Left forelimb (tissue), 1 donor: ENCODE measurements at places on chromosomes 2 and 18.

GRCh38 chr18:78912844-78913243 lies 66.8 kb upstream of the SALL3 start:
- peak; percentile 60 for DNase-seq

DNA sequence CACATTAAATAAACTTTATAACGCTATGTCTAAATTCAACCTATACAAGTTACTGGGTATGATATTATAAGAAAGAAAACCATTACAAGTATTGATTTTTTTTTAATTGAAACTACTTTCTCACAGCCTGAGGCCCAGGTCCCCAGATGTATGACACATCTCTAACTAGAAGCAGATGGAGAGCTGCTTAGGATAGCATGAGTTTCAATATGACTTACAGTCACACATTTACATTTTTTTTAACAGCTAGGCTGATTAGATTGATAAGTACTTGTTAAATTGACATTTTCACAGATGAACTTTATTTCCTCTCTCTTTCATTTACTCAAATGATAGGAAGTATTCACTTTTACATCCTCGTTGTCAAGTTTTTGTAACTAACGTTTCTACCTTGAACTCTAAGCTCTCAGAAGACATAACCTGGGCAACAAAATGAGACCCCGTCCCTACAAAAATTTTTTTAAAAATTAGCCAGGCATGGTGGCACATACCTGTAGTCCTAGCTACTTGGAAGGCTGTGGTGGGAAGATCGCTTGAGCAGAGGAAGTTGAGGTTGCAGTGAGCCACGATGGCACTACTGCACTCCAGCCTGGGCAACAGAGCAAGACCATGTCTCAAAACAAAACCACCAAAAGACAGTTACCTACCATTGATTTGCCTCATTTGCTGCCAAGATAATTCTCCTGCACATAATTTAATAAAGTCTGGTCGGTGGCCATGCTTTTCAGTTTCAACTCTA lies 52.4 kb downstream of the STK39 start:
- DNase-seq = no peak

DNA sequence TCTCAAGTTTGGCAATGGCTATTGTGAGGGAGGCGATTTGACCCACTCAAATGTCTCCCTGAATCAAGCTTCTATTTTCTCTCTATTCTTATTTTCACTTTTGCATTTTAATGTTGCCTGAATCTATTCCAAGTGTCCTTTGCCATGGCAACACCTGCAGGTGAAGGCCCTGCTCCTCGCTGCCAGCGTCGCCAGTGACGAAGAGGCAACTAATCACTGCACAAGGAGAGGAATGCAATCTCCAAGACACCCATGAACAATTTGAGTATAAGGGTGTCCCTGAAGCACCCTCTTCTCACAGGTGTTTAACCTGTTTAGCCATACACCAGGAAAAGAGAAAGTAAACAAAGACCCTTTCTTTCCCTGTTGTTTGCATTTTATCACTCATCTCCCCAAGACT lies 165.6 kb upstream of the VRK2 start:
- DNase-seq = no peak

GRCh38 chr2:28754321-28754720 lies 2.7 kb downstream of the PPP1CB start:
- DNase-seq = no peak

DNA sequence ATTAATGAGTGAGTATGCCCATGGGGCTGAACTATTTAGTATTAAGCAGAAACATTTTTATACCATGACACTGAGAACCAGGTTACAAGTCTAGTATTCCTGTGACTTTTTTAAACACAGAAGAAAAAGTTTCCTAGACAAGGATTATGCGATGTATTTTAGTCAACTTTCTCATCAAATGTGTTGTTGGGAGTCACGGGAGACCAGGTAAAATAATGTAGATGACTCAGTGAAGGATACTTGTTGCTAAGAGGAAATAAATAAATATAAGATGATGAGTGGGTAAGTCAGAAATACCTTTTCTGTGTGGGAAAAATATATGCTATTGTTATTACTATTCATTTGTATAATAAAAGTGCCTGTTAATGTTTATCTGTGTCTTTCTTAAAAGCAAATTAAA lies 23.4 kb downstream of the MBD5 start:
- DNase-seq = no peak

- DNase-seq = no peak
Measured at GRCh38 chr2:974054-974453, 23.4 kb downstream of the SNTG2 start.

GRCh38 chr2:237875256-237876060 lies 16.0 kb downstream of the RAMP1 start:
- DNase-seq = peak; percentile 58

DNA sequence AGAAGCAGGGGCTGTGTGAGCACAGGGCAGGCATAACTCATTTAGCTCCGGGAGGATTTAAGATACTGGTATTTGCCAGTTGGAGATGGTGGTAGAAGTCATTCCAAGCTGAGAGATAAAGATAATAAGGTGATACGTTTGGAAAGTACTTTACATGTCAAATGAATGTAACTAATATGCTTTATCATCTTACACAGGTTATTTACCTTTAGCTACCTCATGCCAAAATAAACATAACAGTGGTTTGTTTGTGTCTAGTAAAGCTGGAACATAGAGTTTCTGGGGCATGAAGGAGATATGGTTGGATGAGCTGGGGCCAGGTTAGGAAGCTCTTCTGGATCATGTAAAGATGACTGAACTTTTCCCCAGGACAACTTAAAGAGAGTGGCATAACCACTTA lies 126.9 kb upstream of the PIK3C3 start:
- DNase-seq = no peak

DNA sequence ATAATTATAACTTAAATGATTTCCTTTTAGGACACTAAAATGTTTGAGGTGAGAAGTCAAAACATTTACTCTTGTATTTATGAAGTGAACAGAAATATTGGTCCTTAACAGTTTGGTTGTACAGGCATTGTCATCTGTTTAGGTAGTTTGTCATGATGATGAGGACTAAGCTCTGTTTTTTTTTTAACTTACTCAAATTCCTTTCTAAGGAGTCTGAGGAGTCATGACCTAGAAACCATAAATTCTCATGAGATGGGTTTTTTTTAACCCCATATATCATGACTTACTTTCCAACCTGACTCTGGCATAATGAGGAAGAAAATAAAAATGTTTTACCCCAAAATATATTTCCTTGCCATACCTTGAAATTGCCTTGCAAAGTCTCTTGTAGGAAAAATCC lies 1176.2 kb downstream of the SUCLG1 start:
- no peak for DNase-seq

- DNase-seq = no peak
Measured at GRCh38 chr2:127700527-127701192, 637 bp upstream of the SFT2D3 start.

- DNase-seq = no peak
Measured at GRCh38 chr18:31399306-31400032, 22.9 kb downstream of the DSG4 start.

DNA sequence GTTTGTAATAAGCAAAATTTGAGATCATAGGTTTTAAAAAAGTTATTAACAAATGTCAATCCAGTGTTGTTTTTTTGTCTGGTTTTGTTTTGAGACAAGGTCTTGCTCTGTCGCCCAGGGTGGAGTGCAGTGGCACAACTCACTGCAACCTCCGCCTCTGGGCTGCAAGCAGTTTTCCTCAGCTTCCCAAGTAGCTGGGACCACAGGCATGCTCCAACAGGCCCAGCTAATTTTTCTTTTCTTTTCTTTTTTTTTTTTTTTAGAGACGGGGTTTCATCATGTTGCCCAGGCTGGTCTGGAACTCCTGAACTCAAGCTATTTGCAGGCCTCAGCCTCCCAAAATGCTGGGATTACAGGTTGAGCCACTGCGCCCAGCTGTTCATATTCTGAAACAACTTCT lies 31.3 kb downstream of the GALNT3 start:
- DNase-seq = no peak

- DNase-seq = no peak
Measured at GRCh38 chr18:34972765-34973414, 68.3 kb upstream of the MAPRE2 start.

DNA sequence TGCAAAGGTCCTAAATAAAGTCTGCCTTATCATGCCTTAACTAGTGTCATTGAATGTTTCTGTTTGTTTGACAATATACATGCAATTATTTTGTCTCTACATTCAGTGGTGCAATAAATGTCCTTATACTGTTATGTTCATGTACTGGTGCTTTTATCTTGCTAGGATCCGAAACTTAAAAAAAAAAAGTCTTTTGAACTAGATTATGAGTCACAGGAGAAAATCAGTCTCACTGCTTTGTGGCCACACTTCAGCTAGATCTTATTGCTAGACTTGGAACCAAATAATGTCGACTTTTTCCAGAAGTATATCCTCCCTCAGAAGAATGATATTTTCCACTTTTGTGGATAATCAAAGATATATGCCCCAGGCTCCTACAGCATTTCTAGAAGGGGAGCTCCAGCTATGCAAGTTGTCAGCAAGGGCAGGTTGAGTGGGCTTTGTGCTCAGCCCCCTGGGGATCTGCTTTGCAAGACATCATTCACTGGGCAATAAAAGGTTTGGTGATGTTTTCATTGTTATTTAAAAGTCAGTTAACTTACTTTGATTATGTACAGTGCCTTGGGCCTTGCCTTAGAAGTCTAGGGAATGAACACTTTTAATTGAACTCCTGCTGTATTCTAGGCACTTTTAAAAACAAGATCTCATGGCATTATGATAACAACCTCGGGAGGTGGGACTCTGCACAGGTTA lies 157.1 kb upstream of the LRRTM1 start:
- no peak for DNase-seq

- DNase-seq = no peak
Measured at GRCh38 chr18:7677001-7677400, 109.9 kb downstream of the PTPRM start.

DNA sequence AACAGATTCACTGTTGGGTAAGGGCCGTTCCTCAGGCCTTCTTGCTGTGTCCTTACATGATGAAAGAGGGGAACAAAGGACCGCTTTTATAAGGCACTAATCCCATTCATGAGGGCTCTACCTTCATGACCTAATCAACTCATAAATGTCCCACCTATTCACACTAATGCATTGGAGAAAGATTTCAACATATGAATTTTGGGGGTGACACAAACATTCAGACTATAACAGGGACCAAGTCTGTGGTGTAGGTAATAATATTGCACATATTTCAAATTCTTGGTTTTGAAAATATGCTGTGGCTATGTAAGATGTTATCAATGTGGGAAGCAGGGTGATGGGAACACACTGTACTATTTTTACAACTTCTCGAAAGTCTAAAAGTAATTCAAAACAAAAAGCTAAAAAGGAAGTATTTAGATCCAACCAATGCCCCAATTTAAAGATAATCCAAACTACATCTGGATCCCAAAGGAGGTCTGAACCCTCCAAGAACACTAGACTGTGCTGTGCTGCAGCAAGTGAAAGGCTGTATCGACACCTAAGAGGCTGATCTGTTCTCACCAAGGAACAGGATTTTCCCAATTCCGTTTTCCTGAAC lies 82.4 kb upstream of the TGIF1 start:
- no peak for DNase-seq

- peak; percentile 81 for DNase-seq
Measured at GRCh38 chr2:181677912-181678586, 2.3 kb downstream of the NEUROD1 start.

DNA sequence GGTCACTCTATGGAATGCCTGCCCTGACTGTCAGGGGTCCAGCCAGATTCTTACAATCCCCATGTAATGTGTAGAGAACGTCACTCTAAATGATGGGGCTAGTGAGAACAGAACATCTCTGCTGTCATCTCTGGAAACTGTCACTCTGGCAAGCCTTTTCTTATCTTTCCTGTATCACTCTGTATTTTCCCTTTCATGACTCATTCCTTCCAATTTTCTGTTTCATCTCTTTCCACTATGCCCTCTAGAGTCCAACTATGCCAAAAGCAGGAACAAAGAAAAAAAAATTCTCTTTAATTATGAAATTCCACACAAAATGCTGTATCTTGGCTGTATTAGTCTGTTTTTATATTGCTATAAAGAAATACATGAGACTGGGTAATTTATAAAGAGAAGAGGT lies 608.8 kb downstream of the ADCYAP1 start:
- DNase-seq = no peak

DNA sequence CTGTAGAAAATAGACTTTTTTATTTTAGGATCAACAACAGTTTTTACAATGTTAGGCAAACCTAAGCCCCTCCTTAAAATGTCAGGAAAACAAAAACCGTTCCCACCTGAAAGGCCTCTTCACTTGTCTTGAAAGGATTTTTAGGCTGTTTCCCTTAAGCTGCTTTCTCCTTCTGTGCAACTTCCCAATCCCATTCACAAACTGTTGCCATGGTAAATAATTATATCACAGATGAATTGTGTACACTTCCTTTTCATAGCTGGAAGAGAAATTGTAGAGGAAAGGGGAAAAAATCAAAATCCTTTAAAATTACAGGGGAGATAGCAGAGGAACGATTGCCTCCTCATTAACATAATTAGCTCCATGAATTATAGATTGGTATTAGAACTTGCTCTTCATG lies 1488.0 kb upstream of the CELF4 start:
- DNase-seq = no peak

DNA sequence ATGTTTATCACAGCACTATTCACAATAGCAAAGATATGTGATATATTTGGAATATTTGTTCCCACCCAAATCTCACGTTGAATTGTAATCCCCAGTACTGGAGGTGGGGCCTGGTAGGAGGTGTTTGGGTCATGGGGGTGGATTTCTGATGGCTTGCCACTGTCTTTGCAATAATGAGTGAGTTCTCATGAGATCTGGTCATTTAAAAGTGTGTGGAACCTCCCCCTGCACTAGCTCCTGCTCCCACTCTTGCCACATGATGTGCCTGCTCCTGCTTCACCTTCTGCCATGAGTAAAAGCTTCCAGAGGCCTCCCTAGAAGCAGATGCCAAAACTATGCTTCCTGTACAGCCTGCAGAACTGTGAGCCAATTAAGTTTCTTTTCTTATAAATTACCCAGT lies 72.2 kb upstream of the DYNC1I2 start:
- no peak for DNase-seq

DNA sequence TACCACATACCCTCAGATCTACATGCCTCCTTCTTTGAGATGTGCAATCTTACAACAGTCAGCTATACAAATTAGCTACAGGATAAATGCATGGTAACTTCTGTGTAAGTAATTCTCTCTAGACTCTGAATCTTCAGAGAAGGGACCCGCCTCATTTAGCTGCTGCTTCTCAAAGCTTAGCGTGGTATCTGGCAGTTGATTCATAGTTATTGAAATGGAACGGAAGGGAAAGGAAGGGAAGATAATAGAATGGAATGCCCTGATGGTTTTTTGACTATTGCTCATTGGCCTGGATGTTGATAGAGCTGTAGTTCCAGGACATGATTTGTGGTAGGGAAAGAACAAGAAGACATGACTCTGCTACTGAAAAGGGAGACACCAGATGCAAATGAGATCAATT lies 498.1 kb upstream of the CRIM1 start:
- DNase-seq = no peak

- DNase-seq = no peak
Measured at GRCh38 chr2:137262594-137262993, 497.2 kb downstream of the THSD7B start.

DNA sequence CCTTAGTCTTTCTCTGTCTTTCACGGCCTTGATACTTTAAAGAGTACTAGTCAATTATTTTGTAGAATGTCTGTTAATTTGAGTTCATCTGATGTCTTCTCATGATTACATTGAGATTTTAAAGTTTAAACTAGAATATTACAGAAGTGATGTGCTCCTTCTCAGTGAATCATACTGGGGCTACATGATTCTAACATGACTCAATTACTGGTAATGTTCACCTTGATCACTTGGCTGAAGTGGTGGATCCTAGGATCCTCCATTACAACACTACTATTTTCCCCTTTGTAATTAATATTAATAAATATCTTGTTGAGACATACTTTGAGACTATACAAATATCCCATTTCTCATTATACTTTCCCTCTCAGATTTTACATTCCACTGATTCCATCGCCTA lies 148.5 kb downstream of the CAMKMT start:
- DNase-seq = no peak

GRCh38 chr2:54574860-54575247 lies 118.7 kb downstream of the SPTBN1 start:
- no peak for DNase-seq
